Right lung (tissue), 10 donors: ENCODE measurements at places on chromosomes 1 and 21.

DNA sequence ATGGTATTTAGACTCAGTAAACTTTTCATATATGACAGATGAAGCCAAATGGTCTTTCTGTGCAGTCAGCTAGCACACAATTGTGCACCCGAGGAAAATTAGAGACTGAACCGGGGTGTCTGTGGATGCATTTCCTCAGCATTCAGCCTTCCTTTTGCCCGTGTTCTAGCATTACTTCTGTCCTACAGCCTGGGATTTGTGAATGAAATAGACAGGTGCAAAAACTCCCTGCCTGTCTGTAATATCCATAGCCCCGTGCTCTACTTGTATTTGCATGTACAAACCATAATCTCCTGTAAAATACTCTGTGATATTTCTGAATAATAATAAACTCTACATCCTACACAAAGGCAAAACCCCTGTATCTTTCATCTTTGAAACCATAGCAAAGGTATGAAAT lies 64.8 kb upstream of the LGALS8 start:
- DNase-seq, result no peak

GRCh38 chr21:16169779-16170178 lies 440.0 kb downstream of the USP25 start:
- no peak for DNase-seq

- no peak for DNase-seq
Measured at GRCh38 chr1:98277118-98277517, 356.3 kb upstream of the DPYD start.

GRCh38 chr1:103024051-103024450 lies 84.3 kb downstream of the COL11A1 start:
- no peak for DNase-seq

GRCh38 chr1:227723474-227723873 lies 11.6 kb downstream of the JMJD4 start:
- no peak for DNase-seq

DNA sequence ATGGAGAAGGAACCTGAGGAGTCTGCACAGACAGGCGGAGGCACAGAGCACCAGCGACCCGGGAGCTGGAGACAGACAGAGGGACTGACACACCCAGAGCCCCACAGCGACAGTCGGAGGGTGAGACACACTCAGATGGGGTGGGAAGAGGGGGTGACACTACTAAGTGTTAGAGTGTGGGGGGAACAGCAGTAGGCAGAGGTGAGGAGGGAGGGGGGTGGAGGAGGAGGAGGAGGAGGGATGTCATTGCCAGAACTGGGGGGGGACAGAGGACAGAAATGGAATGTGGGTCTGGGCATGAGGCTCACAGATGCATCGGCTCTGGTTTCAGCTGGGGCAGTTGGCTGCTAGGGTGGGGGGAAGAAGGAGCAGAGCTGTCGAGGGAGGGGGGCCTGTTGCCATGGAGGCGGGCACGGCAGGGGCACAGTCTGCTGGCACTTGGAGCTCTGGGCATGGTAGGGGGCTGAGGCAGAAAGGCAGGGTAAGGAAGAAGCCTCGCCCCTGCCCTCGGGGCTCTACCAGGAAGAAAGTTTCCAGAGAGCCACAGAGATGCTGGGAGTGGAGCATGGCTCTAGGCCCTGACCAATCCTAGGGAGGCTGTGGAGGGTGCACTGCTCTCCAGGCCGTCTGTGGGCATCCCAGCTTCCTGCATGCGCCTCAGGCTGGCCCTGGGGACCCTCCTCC lies 37.3 kb downstream of the AHDC1 start:
- DNase-seq, result no peak

DNA sequence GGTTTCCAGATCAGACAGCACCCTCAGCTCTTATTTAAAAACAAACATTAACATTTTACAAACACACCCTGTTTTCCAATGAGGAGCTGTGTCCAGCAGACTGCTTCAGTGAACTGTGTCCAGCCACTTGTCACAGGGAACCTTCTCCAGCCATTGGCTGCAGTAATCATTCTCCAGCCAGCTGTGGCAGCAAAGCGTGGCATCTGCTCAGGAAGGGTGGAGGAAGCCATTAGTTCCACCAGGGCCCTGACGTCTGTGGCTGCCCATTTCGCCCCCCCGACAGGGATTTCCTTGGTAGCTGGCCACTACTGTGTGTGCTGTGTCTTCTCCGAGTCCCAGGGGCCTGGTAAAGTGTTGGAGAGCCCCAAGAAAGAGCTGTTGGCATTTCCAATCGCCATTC lies 62.9 kb upstream of the SELENON start:
- DNase-seq, result no peak

- no peak for DNase-seq
Measured at GRCh38 chr1:182624577-182624976, 20.4 kb upstream of the RGS16 start.

DNA sequence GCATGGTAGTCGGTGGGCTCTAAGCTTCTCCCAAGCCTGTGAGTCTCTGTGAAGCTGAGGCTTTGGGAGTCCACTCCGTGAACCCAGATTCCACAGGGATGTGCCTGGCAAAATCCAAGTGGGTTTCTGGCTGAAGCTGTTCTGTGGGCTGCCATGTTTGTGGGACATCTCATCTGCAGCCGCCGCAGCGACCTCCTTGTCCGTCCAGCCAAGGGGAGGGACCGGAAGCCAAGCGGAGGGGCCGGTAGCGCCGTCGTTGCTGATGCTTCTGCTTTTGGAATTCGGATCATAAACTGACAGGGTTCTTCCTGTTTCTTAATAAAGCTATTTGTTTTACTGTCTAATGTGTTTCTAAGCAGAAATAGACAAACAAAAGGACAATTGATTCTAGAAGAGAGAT lies 13.3 kb downstream of the KIF26B start:
- DNase-seq, result no peak

DNA sequence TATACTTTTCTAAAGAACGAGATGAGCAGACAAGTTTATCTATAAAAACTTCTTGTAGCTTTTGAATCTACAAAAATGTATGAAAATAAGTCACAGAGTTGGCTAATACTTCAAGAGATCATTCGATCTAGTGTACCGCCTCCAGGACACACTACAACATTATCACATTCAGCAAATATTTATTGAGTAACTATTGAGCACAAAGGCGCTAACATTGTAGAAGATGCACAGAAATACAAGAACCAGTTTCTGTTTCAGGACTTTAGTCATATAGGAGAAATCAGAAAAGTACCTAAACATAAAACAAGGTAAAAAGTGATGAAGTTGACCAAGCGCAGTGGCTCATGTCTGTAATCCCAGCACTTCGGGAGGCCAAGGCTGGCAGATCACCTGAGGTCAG lies 20.6 kb downstream of the WASF2 start:
- no peak for DNase-seq
